Left renal pelvis (tissue), 4 donors: ENCODE measurements at places on chromosomes 1 and 21. TPM values are rescaled to one million over a fixed set of nuclear protein-coding genes. Genes with fewer than 3 reads are reported as not detected.

Gene COL8A2
- 44.0 TPM for polyA plus RNA-seq

Gene TBX15
- polyA plus RNA-seq = 0.26 TPM

Gene CD2
- polyA plus RNA-seq = 0.60 TPM

Gene RXFP4
- polyA plus RNA-seq = not detected

Gene CRYZ
- polyA plus RNA-seq = 40.2 TPM

Gene MCOLN2
- 0.19 TPM for polyA plus RNA-seq

Gene OR2L3
- not detected for polyA plus RNA-seq

Gene OR2T33
- not detected for polyA plus RNA-seq

Gene FAM43B
- polyA plus RNA-seq = 2.1 TPM

Gene RLF
- polyA plus RNA-seq = 26.8 TPM

Gene CCT8
- 272 TPM for polyA plus RNA-seq
